ENCODE measurements at places on chromosomes 5 and 9. TPM values are rescaled to one million over a fixed set of nuclear protein-coding genes. Genes with fewer than 3 reads are reported as not detected.

DNA sequence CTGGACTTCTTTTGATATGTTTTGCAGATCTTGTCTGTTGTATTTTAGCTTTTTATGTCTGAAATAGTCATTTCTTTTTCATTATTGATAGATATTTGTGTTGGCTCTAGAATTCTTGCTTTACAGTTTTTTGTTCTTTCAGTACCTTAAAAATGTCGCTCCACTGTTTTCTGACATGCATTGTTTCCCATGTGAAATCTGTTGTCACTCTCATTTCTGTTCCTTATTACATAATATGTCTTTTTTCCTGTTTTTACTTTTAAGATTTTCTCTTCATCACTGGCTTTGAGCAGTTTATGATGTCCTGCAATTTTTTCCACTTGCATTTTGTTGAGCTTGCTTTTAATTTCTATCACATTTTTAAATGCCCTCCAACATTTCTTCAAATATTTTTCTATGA is 270.4 kb upstream of the TARS1 start:
- DNase-seq: no peak

GRCh38 chr9:121386442-121387175 is 16.6 kb upstream of the STOM start:
- no peak for DNase-seq

- DNase-seq: no peak
These were observed 83.9 kb downstream of the RIC1 start for GRCh38 chr9:5712651-5713390.

GRCh38 chr5:173855162-173855994 is 32.8 kb upstream of the CPEB4 start:
- no peak for DNase-seq

DNA sequence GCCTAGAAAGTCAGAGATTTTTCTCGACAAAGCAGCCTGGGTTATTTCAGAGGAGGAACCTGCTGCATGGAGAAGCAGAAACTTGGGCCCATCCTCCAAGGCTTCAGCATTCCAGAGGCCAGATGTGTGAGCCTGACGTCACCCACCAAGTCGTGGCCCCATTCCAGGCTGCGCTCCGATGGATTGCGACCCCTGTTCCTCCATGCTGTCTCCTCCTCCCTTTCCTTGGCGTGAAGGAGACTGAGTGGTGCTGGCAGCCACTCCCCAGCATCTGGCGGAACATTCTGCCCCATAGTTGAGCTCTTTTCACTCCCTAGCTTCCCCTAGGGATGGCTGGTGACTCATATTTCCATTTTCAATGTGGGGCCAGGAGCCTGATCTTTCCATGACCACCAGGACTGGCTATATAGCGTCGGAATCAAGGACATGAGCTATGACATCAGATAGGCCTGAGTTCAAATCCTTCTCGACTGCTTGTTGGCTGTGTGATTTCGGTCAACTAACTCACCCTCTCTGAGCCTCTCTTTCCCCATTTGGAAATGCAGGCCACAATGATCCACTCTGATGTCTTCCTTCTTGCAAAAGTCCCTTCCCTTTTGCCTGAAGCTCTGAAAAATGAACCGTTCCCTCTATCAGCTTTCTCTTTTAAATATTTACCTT is 24.5 kb upstream of the DUSP1 start:
- DNase-seq: peak; percentile 28

DNA sequence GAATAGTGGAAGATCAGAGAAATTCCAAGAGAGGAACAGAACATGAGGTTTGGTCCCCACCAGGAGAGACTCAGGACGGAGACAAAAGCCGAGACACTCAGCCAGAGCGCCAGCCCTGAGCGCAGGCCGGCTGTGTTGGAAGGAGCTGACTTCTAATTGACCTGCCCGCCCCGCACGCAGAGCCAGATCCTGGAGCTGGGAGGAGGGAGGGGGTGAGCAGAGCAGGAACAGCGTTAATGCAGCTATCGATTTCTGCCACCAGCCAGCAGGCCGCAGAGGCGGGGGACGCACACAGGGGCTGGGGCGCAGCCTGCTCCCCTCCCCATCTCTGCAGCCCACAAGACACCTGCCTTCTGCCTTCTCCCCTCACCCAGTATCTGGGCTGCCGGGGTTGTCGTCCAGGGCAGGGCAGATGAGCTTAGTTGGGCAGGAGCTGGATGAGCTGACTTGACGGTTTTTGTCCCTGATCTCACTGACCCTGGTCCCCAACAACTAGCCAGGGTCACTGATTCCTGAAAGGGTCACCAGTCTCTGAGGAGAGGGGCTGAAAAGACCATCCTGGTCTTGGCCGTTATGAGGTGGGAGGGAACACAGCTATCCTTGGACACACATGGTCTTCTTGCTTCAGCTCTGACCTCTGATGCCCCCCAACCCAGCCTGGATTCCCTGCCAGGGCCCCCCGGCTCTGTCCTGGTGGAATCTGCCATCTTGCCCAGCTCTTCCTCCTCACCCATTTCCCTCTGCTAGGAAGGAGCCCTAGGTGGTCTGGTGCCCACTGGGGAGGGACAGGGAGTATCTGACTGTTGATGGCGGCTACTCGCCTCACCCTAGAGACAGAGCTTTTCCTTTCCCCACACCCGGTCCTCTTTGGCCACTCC is 29.8 kb downstream of the CXXC5 start:
- no peak for DNase-seq

GRCh38 chr9:97362777-97363545 is 48.9 kb upstream of the TDRD7 start:
- no peak for DNase-seq

GRCh38 chr9:101073122-101073521 is 44.6 kb downstream of the PLPPR1 start:
- no peak for DNase-seq

DNA sequence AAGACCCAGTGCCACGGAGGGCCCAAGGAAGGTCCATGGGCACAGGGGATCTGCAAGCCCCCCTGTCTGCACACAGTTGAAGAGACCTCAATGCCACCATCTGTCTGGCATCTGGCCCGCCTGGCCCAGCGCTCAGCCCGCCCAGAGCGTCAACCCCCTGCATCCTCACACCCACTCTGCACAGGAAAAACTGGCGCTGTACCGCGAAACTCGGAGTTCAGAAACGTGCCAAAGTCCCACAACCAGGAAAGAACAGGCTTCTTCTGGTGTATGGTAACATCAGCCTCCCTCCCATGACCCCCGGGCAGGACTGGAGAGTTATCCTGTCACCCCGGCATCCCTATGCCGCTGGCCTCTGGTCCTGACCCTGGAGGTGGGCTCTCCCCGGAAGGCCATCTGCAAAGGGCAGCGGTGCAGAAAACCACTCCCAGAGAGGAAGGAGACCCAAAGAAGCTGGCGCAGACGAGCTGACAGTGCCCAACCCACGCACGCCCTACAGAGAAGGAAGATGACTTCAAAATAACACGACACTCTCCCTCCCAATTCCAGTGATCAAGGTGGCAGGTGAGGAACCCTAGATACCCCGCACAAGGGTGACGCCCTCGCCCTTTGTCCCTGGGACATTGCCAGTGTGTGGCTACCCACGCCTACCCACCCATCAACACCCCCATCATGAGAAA is 18.9 kb downstream of the VAV2 start:
- DNase-seq: peak; percentile 81

GRCh38 chr5:126368239-126368812 is 54.9 kb upstream of the GRAMD2B start:
- no peak for DNase-seq

GRCh38 chr9:104765138-104765537 is 1.2 kb downstream of the NIPSNAP3B start:
- no peak for DNase-seq

DNA sequence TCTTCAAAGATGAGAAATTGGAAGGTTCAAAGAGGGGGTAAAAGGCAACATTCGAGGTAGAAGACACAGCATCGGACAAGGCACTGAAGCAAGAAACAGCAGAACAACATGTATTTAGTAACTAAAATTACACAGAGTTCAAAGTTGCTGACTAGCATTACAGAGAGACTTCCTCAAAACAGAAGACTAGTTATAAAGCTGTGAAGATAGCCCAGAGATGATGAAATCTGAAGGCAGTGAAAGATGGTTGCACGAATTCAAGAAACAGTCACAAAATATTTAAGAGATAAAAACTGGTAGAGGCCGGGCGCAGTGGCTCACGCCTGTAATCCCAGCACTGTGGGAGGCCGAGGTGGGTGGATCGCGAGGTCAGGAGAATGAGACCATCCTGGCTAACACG is 16.3 kb downstream of the MAPKAP1 start:
- no peak for DNase-seq

DNA sequence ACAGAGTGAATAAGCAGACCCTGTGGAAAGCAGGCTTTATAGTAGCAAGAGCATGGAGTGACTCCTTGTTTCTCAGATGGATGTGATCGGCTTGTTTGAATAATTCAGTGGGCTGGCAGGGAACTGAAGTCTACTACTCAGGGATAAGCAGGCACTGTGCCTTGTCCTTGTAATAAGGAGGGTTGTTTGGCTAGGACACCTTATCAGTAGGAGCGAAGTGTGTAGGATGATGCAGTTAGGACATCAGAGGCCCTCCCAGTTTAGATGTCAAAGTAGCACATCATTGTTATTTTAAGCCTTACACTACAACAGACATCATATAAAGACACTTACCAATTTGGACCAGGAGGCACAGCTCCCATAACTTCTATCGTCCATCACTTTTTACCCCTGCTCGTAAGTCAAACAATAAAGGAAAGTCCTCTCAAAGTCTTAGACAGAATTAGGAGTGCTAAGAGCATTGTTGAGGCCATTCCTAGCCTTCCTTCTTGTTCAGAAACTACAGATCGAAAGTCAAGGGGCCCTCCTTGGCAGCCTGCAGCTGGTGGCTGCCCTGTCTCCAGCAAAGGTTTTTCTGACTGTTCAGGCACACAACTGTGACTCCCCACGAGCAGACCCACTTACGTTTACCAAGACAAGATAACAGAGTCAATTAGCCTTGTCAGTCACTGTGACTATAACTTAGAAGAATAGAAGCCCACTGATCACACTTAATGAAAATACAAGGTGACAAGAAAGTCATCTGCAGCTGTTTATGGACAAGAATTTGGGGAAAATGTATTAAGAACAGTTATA is 218.6 kb downstream of the SNX18 start:
- no peak for DNase-seq

DNA sequence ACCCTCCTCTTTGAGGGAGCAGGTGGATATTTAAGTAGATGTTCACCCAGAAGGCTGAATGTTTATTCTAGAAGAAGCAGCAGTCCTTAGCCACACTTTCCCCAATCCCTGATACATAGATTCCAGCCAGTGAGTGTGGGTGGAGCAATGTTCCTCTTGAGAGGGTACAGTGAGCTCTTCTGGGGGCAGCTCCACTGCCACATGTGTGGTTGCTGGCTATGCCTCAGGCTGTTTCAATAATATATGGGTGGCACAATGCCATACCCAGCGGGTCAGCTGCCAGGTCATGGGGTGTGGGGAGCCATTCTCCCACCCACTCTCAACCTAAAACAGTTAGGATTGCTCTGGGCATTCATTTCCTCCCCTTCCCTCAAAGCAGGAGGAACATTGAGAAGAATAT is 61.6 kb upstream of the DAB2 start:
- no peak for DNase-seq

Gene PCDHA11
- total RNA-seq: 5.8 TPM

Gene LMAN2
- 268 TPM for total RNA-seq
